ENCODE measurements at places on chromosomes 11 and 22.

DNA sequence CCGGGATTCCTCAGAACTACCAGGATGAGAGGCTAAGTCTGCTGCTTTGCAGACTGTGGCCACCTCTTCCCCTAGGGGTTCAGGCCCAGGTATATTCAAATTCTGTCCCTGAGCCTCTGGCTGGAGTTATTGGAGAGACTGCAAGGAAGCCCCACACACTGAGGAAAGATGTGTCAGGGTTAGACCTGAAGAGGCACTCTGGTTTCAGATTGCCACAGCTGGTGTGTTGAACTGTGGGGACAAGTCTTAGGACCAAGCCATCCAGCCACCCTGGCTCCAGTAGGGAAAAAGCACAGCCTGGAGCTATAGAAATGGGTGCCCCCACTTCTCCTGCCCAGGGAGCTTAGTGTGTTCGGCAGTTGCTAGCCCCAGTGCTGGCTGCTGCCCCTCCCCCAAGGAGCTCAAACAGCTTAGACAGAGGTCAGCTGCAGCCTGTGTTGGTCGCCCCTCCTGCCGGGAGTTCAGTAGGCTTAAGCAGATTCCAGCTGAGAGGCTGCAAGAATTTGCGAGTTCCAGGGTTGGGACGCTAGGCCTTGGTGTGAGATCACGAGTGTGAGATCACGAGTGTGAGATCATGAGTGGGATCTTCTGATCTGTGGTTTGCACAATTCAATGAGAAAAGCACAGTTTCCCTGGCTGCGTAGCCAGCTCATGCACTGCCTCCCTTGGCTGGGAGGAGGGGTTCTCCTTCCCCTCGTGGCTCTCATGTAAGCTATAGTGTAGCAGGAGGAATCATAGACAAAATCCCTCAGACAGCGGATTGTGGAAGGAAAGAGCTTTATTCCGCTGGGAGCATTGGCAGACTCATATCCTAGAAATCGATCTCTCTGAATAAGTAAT lies 552.1 kb upstream of the CHORDC1 start:
- DNase-seq, result no peak

- peak; percentile 62 for DNase-seq
Measured at GRCh38 chr11:114678125-114679036, at the start of gene NXPE2. Gene NXPE2, plus strand, starts transcription at chr11:114678527. Its CDS starts 49 bp downstream, at chr11:114678576.

- no peak for DNase-seq
Measured at GRCh38 chr11:118213781-118214180, 11.0 kb downstream of the JAML start.

- DNase-seq, result no peak
Measured at GRCh38 chr11:105911454-105911853, 110.6 kb downstream of the MSANTD4 start.

DNA sequence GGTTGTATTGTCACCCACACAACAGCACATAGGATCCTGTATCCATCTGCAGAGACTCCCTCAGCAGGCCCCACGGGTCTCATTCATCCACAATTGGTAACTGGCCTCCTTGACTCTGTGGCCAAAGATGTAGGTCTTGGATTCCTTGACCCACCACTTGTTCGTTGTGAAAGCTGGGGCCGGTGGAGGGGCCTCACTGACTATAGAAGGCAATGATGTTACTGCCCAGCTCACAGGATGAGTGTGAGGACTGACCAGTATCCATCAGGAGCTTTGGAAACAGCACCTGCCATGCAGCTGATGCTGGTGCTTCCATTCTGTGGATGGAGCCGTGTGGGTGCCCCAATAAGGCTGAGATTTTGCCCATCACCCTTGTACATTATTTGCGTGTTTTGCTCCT lies 615.7 kb downstream of the BRD1 start:
- no peak for DNase-seq

GRCh38 chr22:27485842-27486241 lies 315.7 kb downstream of the MN1 start:
- DNase-seq, result no peak

DNA sequence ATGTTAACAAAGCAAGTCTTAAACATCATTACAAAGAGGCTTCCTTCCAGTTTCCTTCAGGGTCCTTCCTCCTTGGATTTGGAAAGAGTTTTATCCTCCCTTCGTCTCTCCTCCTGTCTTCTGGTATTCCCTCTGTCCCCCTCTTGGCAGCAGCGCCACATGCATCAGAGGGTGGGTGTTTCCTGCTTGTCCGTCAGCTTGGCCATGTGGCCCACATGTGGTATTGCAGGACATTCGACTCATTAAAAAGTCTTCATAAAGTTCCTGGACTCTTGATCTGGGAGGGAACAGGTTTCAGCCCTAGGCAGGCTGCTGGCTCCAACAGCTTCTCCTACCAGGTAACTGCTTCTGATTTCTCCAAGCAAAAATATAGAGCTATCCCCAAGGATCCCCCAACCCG lies 189.8 kb downstream of the CSNK2A3 start:
- DNase-seq, result peak; percentile 12

DNA sequence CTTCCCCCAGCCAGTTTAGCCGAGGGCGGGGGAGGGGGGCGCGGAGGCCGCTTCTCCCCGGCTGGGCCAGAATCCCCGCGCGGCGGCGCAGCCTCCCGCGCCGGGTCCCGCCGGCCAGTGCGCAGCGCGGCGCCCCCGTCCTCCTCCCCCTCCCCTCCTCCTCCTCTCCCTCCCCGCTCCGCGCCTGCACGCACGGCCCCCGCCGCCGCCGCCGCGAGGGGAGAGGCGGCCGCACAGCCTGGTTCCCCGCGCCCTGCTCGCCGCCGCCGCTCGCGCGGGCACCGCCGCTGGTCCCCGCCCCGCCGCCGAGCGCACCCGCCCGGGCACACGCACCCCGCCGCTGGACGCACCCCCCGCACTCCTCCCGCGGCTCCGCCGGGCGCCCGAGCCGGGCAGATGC lies at the start of gene FLRT1:
FLRT1 (plus strand) TSS at position 356 of the 400 bp plus-strand sequence. CDS start 80,337 bp downstream, outside the sequence.
- no peak for DNase-seq

DNA sequence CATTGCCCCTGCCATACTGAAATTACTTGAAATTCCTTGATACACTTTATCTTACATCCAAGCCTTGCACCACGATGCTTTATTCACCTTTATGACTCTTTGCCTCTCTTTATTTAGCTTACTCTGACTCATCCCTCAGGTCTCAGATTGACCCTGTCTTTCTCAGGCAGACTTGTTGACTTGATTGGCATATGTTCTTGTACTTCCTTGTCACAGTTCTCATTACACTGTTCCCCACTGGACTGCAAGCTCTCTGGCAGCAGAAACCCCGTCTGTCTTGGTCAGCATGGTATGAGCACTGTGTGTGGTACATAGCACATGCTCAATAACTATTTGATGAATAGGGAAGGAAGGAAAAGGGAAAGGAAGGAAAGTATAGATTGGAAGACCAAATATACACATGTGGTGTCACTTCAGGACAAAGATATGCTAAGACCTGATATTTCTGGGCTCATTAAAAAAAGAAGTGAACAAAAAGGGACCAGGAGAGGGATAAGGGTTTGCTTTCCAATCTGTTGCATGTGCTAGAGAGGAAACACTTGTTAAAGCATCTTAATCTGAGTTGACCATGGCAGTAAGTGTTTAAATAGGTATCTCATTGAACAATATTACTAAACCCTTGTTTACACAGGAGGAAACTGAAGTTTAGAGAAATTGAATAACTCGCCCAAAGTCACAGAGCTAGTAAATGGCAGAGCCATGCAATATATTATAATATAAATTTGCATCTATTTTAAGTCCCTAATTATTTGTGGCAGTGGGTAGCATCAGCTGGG lies 7.2 kb downstream of the LYVE1 start:
- DNase-seq, result no peak

GRCh38 chr22:18095101-18095805 lies 15.4 kb upstream of the TUBA8 start:
- no peak for DNase-seq

DNA sequence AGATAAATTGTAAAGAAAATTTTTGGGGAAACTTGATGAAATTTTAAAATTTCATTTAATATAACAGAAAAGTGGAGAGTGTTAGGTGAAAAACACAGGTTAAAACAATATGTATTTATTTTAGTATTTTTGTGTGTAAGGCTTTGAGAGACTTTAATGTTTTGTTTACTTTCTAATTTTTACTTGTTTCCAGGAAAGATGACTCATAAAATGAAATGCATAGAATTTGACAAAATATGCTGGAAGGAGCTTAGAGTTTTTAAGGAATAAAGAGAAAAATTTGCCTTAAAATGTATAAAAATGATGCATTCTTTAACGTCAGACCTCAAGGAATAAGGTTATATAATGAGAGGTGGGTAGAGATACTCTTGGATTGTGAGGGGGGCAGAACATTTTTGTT lies 1205.1 kb upstream of the CNTN5 start:
- no peak for DNase-seq

GRCh38 chr11:11814614-11815452 lies 26.9 kb upstream of the USP47 start:
- no peak for DNase-seq

- DNase-seq, result no peak
Measured at GRCh38 chr11:132648851-132649250, 883.5 kb downstream of the OPCML start.

DNA sequence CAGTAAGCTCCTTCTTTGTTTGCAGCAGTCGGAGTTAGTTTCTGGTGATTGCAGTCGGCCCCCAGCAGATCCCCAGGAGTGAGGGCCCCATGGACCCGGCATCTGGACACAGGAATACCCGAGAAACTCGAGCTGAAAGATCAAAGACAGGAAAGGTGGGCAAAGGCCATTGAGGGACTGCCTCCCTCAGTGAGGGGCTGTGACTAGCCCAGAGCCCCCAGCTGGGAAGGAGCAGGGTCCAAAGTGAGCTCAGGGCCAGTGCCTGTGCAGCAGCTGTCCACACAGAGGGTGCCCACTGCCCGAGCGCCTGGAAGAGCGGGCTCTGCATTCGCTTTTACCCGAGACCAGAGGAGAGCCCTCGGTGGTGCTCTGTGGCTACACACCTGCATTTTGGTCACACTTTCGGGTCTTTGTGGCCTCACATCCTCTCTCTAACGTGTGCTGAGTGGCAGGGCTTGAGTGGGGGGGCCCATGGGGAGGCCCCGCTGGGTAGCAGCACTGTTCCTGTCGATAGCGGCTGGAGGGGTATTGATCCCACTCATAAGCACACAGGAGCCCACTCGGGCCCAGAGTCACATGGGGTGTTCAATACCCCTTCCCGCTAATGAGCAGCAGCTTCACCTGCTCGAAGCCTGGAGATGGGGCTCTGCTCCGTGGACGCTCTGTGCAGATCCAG lies 532.9 kb downstream of the TBC1D22A start:
- no peak for DNase-seq

GRCh38 chr22:36702842-36703215 lies 723 bp downstream of the CACNG2 start:
- no peak for DNase-seq

DNA sequence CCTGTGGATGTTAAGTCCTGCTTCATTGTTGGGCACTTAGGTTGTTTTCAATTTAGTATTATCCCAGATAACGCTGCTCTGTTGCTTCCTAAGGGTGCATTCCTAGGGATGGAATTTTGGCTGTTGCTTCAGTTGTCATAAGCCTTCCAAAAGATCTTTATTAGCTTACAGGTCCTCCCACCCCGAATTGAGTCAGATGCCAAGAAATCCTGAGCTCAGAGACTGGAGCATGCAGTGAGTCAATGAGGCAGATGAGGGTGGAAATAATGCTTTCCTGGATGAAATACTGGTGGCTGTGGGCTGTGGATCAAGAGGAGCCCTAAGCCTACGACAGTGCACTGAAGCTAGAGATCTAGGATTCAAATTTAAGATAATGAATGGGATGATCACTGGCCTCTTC lies 10.7 kb upstream of the IL18BP start:
- peak; percentile 83 for DNase-seq

GRCh38 chr11:46672381-46672839 lies 28.0 kb downstream of the ARHGAP1 start:
- DNase-seq, result no peak

DNA sequence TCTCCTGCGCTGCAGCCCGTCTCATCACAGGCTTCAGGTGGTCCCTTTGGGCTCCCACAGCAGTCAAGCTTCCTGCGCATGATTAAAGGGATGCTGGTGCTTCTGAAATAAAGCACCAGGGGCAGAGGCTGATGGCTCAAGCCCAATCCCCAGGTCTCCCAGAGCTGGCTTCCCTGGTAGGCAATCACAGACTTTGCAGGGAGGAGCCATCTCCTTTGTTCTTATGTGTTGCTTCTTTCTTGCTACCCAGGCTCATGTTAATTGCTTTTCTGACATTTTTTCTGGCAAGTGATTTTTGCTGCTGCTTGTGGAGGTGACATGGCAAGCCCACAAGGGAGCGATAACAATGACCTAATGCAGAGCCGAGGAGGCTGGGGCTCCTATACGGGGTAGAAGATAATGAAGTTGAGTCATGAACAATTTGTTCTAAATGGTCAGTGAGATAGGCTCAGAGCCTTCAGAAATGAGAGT lies 25.2 kb upstream of the PLET1 start:
- DNase-seq, result peak; percentile 4

- no peak for DNase-seq
Measured at GRCh38 chr11:79482800-79483199, 42.0 kb upstream of the TENM4 start.

GRCh38 chr11:123040111-123040432 lies 21.9 kb downstream of the HSPA8 start:
- DNase-seq, result no peak

- no peak for DNase-seq
Measured at GRCh38 chr11:18321578-18321968, 367 bp downstream of the HPS5 start.

- no peak for DNase-seq
Measured at GRCh38 chr11:20671856-20672546, 2.6 kb downstream of the NELL1 start.

DNA sequence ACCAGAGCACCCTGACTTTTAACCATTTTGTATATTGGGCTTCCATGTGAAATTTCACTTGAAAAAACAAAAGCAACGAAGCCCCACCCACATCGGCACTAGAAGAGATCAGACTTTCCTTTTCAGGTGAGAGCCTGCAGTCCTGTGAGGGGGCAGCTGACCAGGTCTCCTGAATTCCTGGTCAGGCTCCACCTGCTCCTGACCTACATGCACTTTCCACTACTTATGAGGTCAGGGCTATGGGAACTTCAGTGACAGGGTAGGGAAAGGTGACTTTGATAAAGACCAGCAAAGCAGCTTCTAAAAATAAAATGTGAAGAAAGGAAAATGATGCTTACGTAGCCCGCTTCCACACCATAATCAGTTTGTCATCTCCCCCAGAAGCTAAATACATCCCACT lies 24.7 kb downstream of the HIRA start:
- no peak for DNase-seq

- no peak for DNase-seq
Measured at GRCh38 chr11:34278175-34278574, 79.6 kb downstream of the ABTB2 start.

DNA sequence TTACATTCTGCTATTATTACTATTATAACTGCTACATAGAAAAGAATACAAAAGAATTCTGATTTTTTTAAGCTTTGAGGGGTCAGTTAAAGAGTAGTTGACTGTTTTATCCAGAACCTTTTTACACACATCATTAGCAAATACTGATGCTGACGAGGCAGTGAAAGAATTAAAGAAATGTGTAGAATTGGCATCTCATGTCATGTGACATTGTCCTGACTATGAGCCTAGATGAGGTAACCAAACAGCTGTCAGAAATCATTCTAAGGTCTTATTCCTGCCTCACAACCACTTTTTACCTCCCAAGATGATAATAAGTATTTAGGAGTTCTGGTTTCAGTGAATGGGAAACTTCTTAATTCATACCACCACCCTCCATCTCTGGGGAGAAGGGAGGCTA lies 121.0 kb downstream of the SLC1A2 start:
- DNase-seq, result no peak

GRCh38 chr11:94671553-94672366 lies 96.4 kb upstream of the AMOTL1 start:
- no peak for DNase-seq

GRCh38 chr11:79561496-79561895 lies 120.7 kb upstream of the TENM4 start:
- no peak for DNase-seq

Data from fibroblast of mammary gland (primary cell).